Occipital lobe (tissue), 3 donors: ENCODE measurements at places on chromosomes 5 and 9. TPM values are rescaled to one million over a fixed set of nuclear protein-coding genes. Genes with fewer than 3 reads are reported as not detected.

- DNase-seq = no peak
These were observed 4.4 kb upstream of the ZDHHC11 start for GRCh38 chr5:854966-855743.

The GABRA1 gene
- total RNA-seq = 18.2 TPM

- DNase-seq = no peak
These were observed 193.1 kb downstream of the DAB2IP start for GRCh38 chr9:121844562-121844961.

- no peak for DNase-seq
These were observed 5.8 kb downstream of the POU4F3 start for GRCh38 chr5:146344155-146345118.

The AIF1L gene
- total RNA-seq = 17.8 TPM

GRCh38 chr9:107214915-107215314, 68.2 kb upstream of the RAD23B start:
- DNase-seq = no peak

- DNase-seq = no peak
These were observed 189.0 kb upstream of the EGFLAM start for GRCh38 chr5:38069360-38069759.

The SH2D3C gene
- 5.1 TPM for total RNA-seq

DNA sequence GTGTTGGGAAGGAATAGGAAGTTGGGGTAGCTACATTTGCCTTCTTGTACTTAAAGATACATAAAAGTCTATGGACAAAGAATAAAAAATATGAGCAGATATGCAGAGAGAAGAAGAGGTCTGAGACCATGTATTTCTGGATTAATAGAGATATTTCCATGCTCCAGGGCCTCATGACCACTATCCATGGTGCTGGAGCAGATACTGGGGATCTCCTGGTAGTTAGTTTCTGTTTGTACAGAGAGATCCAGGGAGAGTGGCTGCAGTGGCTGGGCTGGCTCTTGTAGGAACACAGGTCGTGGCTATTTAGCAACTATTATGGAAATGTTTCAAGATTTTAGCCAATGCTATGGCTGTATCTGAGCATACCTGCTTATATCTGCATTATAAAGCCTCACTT, 184.2 kb upstream of the TMEM161B start:
- DNase-seq = no peak

- no peak for DNase-seq
These were observed 10.8 kb downstream of the TNFSF8 start for GRCh38 chr9:114919611-114920010.

The TAF1L gene
- total RNA-seq = 0.78 TPM

- DNase-seq = no peak
These were observed 138.3 kb downstream of the RFK start for GRCh38 chr9:76255781-76256455.

DNA sequence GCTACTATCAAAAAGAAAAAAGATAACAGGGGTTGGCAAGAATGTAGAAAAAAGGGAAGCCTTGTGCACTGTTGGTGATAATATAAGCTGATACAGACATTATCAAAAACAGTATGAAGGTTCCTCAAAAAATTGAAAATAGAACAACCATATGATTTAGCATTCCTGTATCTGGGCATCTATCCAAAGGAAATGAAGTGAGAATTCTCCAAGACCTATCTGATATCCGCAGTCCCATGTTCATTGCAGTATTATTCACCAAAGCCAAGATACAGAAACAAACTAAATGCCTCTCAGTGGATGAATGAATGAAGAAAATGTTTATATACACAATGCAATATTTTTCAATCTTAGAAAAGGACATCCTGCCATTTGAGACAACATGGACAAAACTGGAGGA, 1943.3 kb downstream of the MAT2B start:
- no peak for DNase-seq

GRCh38 chr5:134246771-134247427, 21.0 kb upstream of the PPP2CA start:
- DNase-seq = no peak

DNA sequence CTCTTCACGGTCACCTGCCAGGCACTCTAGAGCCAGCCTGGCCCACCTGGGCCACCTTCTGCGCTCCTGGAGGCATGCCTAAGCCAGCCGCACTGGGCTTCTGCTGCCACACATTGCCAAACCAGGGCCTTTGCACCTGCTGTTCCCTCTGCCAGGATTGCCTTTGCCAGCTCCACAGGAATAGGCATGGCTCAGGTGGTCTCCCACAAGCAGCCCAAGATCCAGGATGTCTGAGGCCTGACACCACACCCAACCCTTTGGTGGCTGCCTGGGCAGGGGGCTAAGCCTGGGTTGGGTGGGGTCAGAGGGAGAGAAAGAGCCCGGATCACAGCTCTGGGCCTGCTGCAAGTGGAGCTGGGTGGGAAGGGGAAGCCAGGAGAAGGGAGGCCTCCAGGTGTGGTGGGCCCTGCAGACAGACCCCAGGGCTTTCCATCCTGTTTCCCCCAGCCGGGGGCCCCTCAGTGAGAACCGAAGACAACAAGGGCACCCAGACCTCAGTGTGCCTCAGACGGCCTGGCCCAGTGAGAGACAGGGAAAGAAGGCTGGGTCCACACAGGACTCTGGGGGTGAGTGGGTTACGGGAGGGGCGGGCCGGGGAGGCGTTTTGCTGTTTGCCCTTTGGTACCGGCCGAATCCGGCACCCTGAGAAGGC, 672 bp upstream of the SUSD3 start:
- no peak for DNase-seq

The POU5F2 gene
- total RNA-seq = 6.9 TPM

DNA sequence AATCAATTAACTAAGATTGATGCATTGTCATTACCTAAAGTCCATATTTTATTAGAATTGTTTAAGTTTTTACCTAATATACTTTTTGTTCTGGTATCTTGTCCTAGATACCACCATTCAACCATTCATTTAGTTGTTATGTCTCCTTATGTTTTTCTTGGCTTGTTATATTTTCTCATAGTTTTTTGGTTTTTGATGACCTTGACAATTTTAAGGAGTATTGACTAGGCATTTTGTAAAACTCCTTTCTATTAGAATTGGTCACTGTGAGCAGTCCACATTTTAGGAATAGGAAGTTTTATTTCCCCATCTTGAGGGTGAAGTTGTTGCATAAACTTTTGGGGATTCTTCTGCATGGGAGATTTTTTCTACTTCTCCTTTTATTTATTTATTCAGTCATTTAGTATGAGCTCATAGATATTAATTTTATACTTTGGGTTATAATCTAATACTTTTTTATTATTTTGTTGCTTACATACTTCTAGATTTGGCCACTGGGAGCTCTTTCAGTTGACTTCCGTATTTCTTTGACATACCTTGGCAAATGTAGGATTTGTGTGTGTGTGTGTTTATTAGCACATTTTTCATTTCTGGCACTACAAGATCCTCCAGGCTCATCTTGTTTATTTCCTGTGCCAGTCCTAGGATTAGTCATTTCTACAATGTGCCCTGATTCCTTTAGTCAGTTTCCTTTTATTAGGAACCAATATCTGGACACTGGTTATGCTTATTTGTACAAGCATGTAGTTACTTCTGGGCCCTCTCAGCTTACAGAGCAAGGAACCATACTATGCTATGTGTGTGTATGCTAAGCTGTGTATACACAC, 134.9 kb upstream of the CDKN2B start:
- DNase-seq = no peak

The FBP2 gene
- total RNA-seq = not detected

- no peak for DNase-seq
These were observed 12.9 kb downstream of the FNIP1 start for GRCh38 chr5:131783874-131784273.

The SGCD gene
- total RNA-seq = 7.5 TPM

- DNase-seq = no peak
These were observed 626 bp upstream of the FST start for GRCh38 chr5:53479590-53480415.

GRCh38 chr5:135569755-135570452, 8.9 kb downstream of the CXCL14 start:
- no peak for DNase-seq

GRCh38 chr9:29439961-29440360, 1866.7 kb upstream of the C9orf72 start:
- DNase-seq = no peak

The LCN10 gene
- not detected for total RNA-seq

- no peak for DNase-seq
These were observed 224.9 kb downstream of the PCSK5 start for GRCh38 chr9:76115396-76115795.

DNA sequence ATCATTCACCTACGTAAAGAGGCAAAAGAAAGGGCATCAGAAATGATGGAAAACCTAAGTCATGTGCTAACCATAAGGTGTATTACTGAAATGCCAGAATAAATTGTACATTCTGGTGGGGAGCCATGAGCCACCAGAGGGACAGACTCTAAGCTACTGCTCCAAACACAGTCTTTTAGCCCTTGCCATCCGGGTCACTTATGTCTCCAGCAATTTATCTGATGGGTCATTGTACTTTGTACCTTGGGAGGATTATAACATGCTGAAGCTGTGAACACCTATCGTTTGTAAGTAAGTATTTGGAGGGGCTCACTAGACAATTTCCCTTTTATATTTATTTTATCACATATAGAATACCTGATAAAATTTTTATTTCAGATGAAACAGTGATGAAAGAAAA, 495.1 kb downstream of the KIF4B start:
- DNase-seq = no peak

DNA sequence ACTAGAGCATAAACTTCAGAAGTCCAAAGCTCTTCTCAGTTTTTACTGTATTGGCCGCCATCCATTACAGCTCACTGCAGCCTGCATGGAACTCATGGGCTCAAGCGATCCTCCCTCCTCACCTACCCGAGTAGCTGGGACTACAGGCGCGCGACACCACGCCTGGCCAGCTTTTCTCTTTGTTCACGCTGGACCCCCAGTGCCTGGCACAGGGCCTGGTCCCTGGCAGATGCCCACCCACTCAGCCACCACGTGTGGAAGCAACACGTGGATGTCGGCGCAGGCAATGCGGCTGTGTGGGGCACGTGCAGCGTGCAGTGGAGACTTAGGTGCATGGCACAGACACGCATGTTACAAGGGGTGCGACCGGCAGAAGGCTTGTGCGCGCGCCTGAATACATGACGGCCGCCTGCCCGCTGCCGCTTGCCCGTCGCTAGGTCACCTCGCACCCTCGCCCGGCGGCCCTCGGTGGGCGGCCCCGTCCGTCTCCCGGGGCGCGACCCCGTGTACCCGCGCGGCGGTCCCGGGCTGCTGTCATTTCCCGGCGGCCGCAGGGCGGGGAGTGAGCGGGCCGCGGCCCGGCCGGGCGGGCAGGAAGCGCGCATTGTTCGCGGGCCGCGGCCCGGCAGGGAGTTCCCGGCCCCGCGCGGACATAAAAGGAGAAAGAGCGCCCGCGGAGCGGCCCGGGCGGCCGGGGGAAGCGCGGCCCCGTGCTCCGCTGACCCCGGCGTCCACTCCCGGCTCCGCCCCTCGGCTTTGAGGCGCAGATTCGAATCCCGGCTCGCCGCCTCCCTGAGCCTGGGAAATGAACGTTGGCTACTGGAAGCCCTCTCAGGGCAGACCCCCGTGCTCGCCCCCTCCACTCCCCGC, 24.1 kb upstream of the PTGS1 start:
- no peak for DNase-seq

The OXCT1 gene
- 63.0 TPM for total RNA-seq

GRCh38 chr9:130651752-130652151, 12.6 kb upstream of the PRDM12 start:
- DNase-seq = no peak

The PCSK1 gene
- 1.6 TPM for total RNA-seq

DNA sequence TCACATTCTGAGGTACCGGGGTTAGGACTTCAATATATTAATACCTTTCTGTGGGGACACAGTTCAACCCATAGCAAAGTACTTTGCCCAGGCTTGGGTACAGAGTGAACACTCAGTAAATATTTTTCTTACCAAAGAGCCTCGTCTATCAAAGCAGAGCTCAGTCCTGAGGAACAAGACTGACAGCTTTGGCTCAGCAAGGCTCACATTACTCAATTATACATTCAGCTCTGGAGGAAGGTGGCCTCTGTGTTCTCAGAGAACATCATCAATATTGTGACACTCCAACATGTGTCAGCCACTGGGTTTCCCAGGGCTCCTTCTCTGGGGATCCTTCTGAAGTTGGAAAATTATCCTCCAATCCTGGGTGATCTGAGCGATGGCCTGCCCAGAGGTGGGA, 186.4 kb downstream of the NMUR2 start:
- no peak for DNase-seq

GRCh38 chr9:99823681-99824377, 2.1 kb downstream of the NR4A3 start:
- DNase-seq = peak; percentile 22

- DNase-seq = no peak
These were observed 210.6 kb downstream of the AUH start for GRCh38 chr9:91150998-91151717.

The GPR21 gene
- total RNA-seq = 13.3 TPM

The PCDHGA6 gene
- total RNA-seq = 12.3 TPM

GRCh38 chr5:94968507-94969095, 316.3 kb downstream of the MCTP1 start:
- no peak for DNase-seq
